Brain pericyte (primary cell): ENCODE measurements at places on chromosomes 6 and 20.

DNA sequence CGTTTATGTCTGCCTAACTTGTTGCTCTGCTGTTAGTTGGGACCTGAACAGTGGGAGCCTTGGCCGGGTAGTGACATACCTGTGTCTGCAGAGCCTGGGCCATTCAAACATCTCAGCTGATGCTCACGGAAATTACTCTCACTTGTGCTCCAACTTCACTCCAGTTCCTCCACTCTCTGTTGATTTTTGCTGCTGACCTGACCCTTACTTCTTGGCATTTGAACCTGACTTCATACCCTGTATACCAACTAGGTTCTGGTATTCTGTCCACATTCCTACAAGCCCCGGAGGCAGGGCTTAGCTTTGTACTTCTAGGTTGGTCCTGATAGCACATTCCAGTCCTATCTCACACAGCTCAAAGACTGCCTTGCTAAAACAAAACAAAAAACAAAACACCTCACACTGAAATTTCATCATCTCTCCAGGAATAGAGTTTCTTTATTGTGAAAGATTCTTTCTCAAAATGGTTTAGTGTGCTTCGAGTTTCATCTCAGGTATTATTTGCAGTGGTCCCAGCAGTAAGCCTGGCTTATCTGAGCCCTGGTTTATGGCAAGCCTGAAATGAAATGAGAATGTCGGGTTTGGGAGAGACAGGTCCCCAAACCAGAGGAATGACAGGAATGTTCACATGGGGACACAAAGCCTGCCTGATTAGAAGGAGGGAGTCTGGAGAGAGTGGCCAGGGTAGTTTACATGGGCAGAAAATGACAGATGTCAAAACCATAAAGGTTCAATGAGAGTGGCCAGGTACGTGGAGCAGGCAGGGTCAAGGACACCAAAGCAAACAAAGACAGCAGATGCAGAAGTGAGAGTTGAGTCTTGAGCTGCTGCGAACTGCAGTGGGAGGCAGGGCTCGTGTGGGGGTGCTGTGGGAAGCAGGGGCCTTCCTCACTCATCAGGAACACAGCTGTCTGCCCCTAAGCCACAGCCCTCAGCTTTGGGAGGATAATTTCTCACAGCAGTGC, 174.2 kb upstream of the HDAC2 start:
- DNase-seq: no peak

DNA sequence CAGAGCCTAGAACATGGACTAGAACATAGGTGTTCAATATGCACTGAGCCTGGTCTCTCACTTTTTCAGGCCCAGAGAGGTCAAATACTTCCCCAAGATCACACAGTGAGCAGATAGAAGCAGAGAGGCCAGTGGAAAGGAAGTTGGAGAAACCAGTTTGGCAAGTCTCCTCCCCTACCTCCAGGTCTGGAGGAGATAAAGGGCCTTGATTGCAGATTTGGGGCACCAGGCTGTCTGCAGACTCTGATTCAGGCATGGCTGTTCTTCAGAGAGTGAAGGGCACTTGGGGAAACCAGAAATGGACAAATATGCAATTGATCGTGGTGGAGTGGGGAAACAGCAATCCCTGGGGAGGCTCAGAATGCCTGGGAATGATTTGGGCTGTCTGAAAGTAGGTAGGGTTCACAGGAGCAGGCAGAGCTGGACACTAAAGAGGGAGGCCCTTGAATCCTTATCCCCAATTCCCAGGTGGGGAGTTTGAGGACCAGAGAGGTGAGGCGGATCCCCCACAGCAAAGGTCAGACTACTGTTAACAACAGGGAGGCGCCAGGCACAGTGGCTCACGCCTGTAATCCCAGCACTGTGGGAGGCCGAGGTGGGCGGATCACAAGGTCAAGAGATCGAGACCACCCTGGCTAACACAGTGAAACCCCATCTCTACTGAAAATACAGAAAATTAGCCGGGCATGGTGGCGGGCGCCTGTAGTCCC, 2.3 kb downstream of the PEDS1 start:
- DNase-seq: no peak

GRCh38 chr6:143880412-143880811, 16.1 kb downstream of the ZC2HC1B start:
- no peak for DNase-seq

DNA sequence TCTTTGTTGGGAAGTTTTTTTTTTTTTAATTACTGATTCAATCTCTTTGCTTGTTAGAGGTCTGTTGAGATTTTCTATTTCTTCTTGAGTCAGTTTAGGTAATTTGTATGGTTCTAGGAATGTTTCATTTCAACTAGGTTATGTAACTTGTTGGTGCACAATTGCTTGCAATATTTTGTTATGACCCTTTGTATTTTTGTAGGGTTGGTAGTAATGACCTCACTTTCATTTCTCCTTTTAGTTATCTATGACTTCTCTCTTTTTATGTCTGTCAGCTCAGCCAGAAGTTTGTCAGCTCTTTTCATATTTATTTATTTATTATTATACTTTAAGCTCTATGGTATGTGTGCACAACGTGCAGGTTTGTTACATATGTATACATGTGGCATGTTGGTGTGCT, 51.1 kb upstream of the SLC24A3 start:
- DNase-seq: no peak

GRCh38 chr20:4406627-4407026, 315.1 kb upstream of the PRND start:
- no peak for DNase-seq

GRCh38 chr6:15288856-15289255, 43.0 kb downstream of the JARID2 start:
- DNase-seq: no peak

DNA sequence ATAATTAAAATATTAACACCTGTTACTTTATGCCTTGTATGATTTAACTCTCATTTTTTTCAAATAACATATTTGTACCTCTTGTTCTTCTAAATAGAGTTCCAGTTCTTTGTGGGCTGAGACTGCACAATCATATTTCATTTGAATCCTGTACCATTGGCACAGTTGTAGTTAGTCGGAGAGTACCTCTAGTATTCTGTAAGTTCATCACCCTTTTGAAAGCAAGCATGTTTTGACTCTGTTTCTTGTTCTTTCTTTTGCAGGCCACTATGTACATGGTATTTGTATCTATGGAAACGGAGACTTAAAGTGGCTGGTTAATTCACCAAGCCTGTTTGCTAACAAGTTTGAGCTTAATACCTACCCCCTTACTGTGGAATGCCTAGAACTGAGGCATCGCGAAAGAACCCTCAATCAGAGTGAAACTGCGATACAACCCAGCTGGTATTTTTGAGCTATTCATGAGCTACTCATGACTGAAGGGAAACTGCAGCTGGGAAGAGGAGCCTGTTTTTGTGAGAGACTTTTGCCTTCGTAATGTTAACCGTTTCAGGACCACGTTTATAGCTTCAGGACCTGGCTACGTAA, 68.2 kb downstream of the C6orf52 start:
- no peak for DNase-seq

DNA sequence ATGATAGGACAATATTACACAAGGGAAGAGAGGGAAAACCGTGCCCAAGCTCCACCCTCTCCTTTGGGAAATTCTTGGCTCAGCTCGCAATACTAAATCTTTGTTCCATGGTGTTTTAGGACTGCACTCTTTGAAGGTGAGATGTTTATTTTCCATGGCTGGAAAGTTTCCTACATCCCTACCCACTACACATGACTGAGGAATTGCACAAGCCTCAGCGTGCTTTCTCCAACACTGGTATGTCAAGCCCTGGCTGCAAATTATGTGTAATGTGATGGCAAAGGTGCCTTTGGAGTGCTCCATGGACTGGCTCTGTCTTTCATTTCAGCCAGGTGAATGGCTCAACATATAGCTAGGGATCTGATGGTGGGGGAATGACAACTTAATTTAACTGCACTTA, 134.3 kb downstream of the ISM1 start:
- no peak for DNase-seq

DNA sequence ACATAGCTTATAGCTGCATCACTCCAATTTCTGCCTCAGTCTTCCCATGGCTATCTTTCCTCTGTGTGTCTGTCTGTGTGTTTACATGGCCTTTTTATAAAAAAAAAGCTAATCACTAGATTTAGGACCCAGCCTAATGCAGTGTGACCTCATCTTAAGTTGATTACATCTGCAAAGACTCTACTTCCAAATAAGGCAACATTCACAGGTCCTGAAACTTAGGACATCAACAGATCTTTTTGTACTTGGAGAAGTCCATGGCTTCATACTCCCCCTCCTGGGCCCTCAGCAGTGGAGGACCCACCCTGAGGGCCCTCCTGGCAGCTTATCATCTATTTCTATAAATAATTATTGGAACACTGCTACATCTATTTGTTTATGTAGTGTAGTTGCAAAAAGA, 146.1 kb downstream of the LMBRD1 start:
- no peak for DNase-seq

DNA sequence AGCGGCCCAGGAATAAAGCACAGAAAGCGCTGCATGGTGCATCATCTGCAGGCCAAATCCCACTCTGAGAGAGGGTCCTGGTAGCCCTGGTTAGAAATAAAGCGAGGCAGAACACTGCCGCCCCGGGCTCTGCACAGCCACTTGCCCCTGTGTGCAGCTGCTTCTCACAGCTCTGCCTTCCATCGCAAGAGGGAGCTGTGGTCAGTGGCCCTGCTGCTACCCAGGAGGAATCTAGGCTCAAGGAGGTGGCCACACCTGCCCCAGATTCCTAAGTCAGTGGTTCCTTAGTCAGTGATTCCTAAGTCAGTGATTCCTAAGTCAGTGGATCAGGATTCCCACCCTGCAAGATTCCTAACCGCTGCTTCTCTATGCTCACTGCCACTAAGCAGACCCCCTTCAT, 8.8 kb downstream of the CDH4 start:
- no peak for DNase-seq

GRCh38 chr6:12580290-12580689, 136.3 kb upstream of the PHACTR1 start:
- DNase-seq: no peak

- DNase-seq: no peak
These were observed 584 bp downstream of the KIF13A start for GRCh38 chr6:17986656-17987446.

DNA sequence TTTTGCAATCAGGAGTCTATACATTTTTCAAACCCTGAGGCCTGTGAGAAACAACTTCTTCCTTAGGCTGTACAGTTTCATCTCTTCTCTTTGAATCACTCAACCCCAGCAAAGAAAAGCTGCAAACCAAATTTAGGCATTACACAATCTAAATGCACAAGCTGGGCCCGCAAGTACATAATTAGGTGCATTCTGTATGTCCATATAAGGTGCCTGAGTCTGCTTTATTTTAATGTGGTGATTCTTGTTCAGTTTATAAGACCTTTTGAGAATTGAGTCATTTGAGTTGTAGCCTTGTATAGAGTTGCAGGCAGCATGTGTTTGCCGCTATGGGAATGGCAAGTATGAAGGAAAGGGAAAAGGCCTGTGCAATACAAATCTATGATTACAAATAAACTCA, 709.6 kb upstream of the MARCKS start:
- DNase-seq: no peak

DNA sequence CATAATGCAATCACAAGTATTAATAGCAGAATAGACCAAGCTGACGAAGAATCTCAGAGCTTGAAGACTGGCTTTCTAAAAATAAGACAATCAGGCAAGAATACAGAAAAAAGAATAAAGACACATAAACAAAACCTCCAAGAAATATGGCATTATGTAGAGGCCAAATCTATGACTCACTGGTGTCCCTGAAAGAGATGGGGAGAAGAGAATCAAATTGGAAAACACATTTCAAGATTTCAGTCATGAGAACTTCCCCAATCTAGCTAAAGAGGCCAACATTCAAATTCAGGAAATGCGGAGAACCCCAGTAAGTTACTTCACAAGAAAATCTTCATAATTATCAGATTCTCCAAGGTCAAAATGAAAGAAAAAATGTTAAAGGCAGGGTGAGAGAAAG, 69.0 kb upstream of the PDE7B start:
- no peak for DNase-seq

DNA sequence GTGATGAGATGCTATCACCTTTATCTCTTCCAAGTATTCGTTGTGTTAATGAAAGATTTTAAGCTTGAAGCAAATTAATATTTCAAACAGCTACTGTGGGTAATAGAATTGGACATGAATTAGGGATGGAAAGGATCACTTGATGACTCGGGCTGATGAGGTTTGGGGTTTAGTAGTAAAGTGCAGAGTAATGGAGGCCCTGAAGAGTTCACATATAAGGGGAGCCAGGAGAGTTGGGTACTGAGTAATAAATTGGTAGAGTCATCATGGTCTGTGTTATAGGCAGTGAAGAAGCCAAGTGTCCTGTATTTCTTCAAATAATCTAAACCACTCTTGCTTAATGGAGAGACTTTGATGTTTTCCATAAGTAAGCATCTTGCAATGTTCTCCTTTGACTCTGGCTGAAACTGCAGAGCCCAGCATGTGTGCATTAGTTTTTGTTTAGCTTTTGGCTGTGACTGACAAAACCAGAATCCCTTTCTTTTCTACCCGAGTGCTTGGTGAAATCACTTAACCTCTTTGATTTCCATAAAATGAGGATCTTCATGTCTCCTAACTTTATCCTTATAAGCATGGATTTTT, 57.6 kb downstream of the L3MBTL3 start:
- DNase-seq: no peak

DNA sequence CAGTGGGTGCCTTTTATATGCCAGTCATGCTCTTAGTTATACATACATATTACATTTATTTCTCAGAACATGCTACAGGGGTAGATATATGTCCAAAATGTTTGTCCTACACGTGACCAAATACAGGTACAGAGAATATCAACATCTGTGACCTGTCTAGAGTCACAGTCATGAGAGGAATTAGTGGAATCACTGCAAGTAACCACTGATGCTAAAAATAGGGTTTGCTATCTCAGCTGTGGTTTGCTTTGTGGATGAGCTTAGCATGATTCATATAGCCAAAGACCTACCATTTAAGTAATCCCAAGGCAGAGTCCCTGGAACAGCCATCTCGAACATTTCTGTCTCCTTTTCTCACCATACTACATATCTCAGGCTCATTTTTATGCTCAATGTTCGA, 32.3 kb downstream of the GSTA3 start:
- DNase-seq: no peak

DNA sequence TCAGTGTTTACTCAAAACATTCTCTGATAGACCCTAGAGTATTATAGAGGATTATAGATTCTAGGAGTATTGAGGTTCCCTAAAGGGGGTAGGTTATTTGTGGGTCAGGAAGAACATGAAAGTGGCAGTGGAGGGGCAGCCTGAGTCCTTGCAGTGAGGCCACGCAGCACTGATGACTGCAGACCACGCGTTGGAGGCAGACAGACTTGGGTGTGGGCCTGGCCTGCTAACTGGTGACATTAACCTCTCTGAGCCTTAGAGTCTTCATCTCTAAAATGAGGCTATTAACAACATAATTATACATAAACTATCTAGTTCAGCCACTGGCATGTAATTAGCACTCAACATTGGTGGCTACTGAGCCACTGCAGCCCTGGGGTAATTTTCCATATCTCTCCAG, 16.1 kb downstream of the MTCL3 start:
- DNase-seq: no peak

- no peak for DNase-seq
These were observed 13.2 kb upstream of the OSER1 start for GRCh38 chr20:44223721-44224120.

DNA sequence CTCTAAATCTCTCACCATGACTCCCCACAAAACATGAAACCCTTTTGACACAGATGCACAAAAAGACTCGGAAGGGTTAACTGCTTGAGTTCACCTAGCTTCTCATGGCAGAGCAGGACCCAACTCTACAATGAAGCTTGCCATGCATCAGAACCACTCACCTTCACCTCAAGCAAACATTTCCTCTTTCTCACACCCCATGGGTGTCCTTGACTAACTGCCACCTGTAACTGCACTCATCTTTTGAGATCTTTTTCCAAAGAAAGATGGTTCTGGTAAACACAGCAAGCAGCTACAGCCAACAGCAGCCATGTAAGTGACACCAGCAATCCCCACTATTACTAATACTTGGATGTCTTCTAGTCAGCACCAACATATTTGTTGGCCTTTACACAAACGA, 76.5 kb downstream of the EFHC1 start:
- no peak for DNase-seq
